HEK293T (cell line): ENCODE measurements at places on chromosomes 16 and 17.

DNA sequence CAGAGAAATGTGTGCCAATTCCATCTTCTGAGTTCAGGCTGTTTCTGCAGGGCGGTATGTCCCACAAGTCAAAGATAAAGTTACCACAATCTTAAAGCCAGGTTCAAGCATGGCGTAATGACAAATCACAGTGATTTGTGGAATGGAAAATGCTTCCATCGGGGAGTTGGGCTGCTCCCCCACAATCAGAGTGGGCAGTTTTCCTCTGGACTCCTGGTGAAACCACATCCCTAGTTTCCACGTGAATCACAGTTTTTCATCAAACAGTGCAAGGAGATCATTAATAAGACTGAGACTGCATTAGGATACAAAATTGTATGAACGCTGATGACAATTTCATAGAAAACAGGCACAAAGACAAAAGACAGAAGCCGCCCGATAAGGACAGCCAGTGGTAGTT lies 3.6 kb downstream of the LITAF start:
- no peak for DNase-seq

- no peak for DNase-seq
Observed at GRCh38 chr17:61803796-61804195, 59.5 kb downstream of the BRIP1 start.

GRCh38 chr16:24681793-24682192 lies 47.7 kb upstream of the TNRC6A start:
- DNase-seq, result no peak

DNA sequence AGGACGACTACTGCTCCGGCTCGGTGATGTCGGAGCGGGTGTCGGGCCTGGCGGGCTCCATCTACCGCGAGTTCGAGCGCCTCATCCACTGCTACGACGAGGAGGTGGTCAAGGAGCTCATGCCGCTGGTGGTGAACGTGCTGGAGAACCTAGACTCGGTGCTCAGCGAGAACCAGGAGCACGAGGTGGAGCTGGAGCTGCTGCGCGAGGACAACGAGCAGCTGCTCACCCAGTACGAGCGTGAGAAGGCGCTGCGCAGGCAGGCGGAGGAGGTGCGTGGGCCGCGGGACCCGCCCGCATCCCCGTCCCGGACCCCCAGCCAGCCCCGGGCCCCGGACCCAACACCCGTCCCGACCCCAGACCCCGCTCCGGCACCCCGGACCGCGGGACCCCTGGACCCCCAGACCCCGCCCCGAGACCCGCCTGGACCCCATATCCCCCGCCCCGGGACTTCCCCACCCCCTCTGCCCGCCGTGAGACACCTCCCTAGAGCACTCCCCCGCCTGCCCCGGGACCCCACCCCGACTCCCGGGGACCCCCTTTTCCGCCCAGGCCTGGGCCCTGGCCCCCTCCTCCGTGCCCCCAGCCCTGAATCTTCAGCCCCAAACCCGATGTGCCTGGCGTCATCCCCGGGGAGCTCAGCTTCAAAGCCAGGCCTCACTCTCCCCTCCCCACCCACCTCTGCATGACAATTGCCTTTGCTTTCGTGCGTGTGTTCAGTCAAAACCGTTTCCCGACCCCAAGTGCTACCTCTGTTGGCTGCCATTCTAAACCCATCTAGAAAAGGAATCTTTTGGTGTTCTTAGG lies 594 bp downstream of the MAPK8IP3 start:
- DNase-seq, result no peak

- peak; percentile 18 for DNase-seq
Observed at GRCh38 chr16:72722552-72722951, 325.4 kb downstream of the ZFHX3 start.

- DNase-seq, result no peak
Observed at GRCh38 chr17:81037026-81037797, 2.3 kb downstream of the BAIAP2 start.

DNA sequence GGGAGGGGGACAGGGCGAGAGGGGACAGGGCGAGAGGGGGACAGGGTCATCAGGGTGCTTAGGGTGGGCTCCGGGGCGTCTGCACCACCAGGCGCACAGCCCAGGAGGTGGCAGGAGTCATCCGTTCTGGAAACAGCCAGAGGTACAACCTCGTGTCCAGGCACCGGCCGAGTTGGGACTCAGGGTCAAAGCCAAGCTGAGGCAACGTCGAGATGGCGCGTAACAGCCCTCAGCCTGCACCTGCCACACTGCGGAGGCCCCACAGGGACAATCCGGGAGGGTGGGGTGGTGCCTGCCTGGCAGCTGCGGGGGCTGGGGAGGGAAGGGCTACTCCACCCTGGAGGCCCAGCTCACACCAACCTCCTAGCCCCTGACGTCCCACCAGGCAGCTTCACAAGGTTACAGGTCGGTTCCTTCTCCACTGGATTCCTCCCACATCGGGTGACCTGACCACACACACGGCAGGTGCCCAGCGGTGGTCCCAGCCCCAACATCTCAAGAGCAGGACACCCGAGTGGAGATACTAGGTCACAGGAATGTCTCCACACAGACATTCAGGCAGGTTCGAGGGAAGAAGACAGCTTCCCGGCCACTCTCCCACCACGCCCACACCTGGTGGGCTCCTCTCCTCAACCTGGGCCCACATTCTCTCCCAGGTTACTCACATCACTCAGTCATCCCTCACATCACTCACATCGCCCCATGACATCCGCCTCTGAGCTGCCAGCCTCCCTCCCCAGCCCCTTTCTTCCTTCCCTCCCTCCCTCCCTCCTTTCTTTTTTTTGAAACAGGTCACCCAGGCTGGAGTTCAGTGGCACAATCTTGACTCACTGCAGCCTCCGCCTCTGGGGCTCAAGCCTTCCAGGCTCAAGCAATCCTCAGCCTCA lies 47.3 kb downstream of the RPH3AL start:
- DNase-seq, result no peak

GRCh38 chr17:68446626-68447041 lies 10.7 kb downstream of the WIPI1 start:
- no peak for DNase-seq

GRCh38 chr17:56172517-56172982 lies 19.3 kb downstream of the ANKFN1 start:
- DNase-seq, result no peak

GRCh38 chr16:15988268-15989013 lies 39.0 kb downstream of the ABCC1 start:
- DNase-seq, result no peak

DNA sequence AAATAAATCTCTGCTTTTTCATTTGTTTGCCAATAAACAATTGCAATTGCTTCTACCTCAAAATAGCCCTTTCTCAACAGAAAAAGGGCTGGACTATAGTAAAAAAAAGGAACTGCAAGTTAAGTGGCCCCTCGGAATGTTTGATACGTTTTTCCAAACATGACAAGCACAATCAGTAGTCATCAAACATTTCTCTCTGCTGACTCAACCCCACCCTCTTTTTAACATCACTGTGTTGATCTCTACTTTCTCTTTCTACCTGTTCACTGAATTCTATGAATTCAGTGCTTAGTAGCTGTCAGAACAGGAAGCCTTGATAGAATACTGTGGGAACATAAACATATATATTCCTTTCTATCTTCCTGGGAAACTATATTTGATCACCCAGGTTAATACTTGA lies 116.5 kb upstream of the AXIN2 start:
- DNase-seq, result no peak

- DNase-seq, result peak; percentile 41
Observed at GRCh38 chr17:50346313-50347116, 589 bp downstream of the XYLT2 start.

DNA sequence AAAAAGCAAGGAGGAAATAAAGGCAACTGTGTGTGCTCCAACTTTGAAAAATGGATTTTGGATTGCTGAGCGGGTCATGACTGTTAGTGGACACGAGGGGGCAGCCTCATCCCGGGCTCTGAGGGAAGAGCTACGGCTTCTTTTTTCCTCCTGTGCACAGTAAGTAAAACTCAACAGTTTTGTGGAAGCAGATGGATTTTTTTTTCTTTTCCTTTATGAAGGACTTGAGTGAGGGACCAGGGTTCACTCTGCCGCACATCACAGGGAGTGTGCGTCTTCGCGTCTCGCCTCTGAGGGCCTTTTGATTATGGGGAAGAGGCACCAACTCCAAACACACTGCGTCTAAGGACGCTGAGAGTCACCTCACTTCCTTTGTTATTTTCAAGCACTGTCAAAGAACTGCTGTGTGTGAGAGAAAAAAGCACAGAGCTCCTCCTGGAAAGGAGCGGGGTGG lies 80.3 kb upstream of the GOT2 start:
- DNase-seq, result peak; percentile 69
